ENCODE measurements at places on chromosomes 4 and X.

DNA sequence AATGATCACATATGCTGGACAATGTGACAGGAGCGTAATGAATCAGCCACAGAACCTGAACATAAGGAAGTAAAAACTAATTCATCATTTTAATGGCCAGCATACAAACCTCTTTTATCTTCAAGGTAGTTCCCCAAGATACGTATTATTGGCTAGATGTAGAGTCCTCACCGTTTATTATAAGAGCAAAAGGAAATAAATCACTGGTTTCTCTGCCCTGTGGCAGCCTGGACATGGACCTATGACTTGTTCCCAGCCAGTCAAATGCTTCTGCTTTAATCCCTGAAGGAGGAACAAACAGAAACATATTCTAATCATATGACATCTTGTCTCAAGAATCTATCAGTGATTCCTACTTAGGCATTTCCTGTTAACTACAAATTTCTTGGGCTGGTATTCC lies 86.8 kb upstream of the FAM241A start:
- no peak for DNase-seq

DNA sequence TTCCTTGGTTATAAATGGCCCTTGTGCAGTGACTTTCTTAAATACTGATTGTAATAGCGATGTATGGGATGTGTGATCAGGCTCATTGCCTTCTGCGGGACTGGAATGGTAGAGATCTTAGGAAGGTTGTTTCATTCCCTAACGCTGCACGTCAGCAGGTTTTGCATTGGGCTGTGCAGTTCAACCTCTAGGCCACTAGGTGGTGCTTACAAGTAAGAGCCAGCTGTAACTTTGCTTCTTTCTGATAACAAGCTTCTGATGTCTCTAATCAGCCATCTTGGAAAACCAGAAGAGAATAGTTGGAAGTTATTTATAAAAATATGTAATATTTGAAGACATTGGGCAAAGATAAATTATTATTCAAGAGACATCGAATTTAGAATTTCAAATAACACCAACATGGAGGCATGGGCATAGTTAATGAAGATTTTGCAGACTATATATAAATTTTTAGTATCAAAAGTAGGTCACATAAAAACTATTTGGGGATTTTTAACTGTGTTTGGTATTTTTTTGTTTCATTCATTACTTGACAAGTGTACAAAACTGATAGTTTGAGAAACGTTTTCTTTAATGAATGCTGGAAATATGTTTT lies 339.7 kb upstream of the PCDH7 start:
- DNase-seq: no peak

- no peak for DNase-seq
These were observed 98.2 kb downstream of the PJA1 start for GRCh38 chrX:69066966-69067525.

DNA sequence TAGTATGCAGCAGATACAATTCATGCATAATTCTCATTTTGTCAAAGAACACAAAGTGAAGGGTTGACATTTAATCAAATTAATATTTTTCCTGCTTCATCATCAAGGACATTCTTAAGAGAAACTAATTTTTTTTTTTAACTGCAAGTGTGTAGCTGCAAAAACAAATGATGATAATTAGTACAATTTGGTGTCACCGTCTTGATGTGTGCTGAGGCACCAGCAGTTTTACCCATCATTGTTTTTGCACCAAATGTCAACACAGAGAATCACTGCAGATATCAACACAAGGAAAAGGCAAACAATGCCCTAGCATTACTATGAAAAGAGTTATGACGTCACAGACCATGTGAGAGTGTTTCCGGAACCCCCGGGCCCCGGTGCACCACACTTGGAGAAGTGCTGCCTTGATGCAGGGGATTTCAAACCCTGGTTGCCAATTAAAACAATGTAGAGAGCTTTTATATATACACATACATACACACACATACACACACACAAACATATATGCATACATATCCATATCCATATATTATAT lies 55.9 kb downstream of the AGA start:
- no peak for DNase-seq

DNA sequence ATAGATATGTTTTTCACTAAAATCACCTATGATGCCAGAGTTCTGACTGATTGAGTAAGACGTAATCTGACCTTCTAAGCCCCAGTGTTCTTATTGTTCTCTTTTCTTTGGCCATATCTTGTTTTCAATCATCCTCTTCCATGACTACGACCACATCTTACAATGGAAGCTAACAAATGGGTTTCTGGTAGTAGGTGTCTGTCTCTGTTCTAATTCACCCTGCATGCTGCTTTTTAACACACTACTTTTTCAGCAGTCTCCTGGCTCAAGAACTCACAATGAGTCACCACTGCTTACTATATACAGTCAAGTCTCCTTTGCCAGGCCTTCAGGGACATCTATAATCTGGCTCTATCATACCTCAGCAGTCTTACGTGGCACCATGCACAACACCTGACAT lies 146.1 kb downstream of the NEXMIF start:
- no peak for DNase-seq

- DNase-seq: no peak
These were observed 10.0 kb upstream of the CC2D2A start for GRCh38 chr4:15459706-15460105.

GRCh38 chr4:38856524-38857337 lies at the start of gene TLR6:
TLR6 (minus strand) TSS chr4:38856817; CDS start chr4:38829473, 27,344 bp downstream.
- DNase-seq: peak; percentile 78

GRCh38 chrX:120305531-120306141 lies 5.6 kb downstream of the TMEM255A start:
- DNase-seq: no peak

GRCh38 chrX:42857766-42858165 lies 79.8 kb upstream of the PPP1R2C start:
- no peak for DNase-seq

GRCh38 chrX:154517101-154517781 lies 1.2 kb upstream of the FAM3A start:
- no peak for DNase-seq

DNA sequence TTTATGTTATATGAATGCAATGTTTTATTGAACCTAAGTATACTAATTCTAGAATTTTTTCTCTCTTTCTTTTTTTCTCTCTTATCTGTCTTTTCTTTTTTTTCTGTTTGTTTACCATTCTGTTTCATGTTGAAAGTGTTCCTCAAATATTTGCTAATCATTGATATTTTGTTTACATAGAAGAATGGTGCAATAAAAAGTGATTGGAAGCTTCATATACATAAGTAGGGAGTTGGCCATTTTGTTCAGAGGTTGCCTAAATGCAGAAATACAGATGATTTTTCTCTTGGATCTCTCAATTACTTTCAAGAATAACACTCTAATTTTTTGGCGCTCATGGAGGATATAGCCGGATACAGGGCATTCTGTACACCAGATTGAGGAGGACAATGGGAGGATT lies 5.7 kb upstream of the SERTM2 start:
- no peak for DNase-seq

DNA sequence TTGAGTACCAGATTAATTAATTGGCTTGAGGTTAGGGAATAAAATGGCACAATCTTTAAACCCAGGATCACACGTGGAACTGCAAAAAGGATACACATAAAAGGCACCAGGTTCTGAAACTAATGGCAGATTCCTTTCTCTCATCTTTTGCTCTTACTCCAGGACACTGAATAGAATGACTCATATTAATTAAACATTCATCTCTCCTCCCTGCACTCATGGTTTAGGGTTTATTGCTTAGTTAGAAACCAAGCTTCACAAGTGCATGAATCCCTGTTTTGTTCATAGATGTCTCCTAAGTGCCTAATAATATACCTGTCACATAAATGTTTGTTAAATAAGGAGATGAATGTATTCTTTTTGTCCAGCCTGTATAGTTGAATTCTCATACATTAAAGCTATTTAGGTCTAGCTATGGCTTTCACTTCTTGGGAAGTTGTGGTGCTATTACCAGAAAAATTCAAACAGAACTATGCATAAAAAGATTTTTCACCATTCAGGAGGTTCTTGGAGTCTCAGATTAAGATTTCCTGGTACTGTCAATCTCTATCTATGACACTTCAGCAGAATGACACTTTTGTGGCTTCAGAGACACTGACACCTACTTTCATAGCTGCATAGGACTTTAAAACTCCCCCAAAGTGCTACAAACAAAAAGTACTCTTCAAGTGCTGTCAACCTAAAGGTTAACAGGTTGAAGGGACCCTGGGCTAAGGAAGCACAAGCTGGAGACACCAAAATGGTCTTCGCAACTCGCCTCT lies 7.4 kb downstream of the CORIN start:
- no peak for DNase-seq

- no peak for DNase-seq
These were observed 1206.5 kb upstream of the PABPC4L start for GRCh38 chr4:135408109-135408508.

DNA sequence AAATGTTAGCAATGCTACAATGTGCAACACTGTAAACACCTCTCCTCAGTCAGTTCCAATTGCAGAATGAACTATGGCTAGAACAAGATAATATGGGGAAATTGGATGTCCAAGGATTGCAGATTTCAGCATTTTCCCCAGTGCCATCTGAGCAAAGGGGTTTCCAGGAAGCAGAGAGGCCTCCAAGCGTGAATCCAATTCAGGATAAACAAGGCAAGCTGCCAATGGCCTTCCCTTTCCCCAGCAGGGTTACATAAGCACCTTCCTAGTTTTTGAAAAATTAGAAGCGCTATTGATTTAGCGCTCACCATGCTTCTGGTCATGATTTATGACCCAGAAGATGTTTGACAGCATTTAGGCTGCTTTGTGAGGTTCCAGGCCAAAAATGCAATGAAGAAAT lies 223.0 kb upstream of the GATB start:
- DNase-seq: no peak

GRCh38 chr4:9987749-9988362 lies 33.4 kb downstream of the SLC2A9 start:
- DNase-seq: no peak

- no peak for DNase-seq
These were observed 278.5 kb upstream of the UGT8 start for GRCh38 chr4:114320126-114320525.

GRCh38 chr4:17283251-17283650 lies 228.6 kb downstream of the QDPR start:
- no peak for DNase-seq

DNA sequence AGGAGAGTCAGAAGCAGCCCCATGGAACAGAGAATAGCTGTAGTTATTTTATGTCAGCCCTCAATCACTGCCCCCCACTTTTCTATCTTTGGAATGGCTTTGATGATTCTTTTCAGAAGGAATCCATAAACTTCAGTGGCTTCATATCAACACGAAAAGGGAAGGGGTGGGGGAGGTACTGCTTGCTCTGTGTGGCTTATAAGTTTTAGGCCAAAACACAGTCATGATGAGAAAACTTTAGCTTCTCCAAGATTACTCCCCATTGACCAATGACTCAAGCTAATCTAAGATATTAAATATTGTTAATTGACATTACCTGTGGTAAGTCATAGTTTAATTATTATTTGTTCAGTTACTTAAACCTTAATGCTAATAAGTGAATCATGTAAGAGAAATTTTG lies 669.6 kb upstream of the FAM241A start:
- no peak for DNase-seq

DNA sequence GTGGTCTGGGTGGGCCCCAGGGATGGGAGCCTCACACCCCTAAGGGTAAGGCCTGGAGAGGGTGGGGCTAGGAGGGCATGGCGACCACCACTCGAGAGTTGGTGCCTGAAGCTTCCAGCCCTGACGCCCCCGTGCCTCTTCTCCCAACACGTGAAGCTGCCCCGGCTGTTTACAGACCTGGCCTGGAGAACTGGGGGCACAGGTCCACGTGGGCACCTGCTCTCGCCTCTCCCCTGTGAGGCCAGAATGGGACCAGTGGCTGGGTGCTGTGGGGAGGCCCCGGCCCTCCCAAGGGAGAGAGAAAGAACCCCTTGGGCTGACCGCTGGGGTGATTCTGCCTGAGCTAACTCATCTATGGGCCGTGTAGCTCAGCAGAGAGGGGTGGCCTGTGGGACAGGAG lies 15.5 kb downstream of the NAT8L start:
- no peak for DNase-seq

- DNase-seq: no peak
These were observed 1469.0 kb downstream of the PCDH7 start for GRCh38 chr4:32189130-32189529.

GRCh38 chr4:69782651-69783310 lies 22.4 kb upstream of the SULT1B1 start:
- DNase-seq: no peak

GRCh38 chr4:23291139-23291538 lies 598.4 kb downstream of the GBA3 start:
- DNase-seq: no peak

DNA sequence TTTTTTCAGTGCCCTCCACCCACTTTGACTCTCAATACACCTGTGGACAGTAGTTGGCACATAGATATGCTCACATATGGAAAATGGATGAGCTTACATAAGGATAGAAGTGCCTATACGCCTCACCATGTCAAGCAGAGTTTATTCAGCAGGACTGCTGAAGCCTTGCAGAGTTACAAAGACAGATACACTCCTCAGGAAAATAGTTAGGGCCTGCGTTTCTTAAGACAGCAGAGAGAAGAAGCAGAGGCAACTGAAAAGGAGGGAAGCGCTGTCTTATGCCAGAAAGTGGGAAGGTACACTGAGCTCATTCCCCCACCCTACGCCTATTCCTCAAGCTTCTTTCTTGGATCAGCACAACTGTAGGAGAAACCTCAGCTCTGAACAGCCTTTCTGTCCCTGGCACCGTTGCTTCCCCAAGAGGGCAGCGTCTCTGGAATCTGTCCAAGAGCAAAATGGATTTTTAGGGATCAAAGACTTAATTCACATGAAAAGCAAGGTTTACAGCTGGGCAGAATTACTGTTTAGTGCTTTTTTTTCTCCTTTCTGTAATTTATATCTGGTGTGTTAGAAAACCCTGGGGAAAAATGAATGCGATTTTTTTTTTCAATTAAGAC lies 37.3 kb upstream of the MBTPS2 start:
- no peak for DNase-seq

DNA sequence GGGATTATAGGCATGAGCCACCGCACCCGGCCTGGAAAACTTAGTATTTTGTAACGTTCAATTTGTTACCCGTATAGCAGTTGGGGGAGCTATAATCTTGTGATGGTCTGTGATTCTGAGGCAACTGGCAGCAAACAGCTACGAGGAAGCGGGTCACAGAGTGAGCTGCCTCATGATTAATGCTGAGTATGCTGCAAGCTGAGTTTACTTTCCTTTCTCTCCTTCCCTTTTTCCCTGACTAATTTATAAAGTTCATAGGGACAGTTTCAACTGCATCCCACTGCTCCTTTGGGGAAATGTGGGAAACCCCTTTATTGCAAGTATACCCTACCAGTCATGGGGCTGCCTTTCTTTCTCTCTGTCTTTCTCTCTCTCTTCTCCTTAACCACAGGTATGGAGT lies 17.7 kb upstream of the ELOVL6 start:
- DNase-seq: no peak
